ENCODE measurements at places on chromosomes 1 and 21. TPM values are rescaled to one million over a fixed set of nuclear protein-coding genes. Genes with fewer than 3 reads are reported as not detected.

The HPCAL4 gene
- 0.10 TPM for polyA plus RNA-seq

GRCh38 chr21:39047046-39047445 is 136.2 kb downstream of the PSMG1 start:
- no peak overlapping the region for H3K27ac ChIP-seq
- no peak overlapping the region for H3K4me3 ChIP-seq
- peaks cover 3% of the 10 kb centered on the region for H3K4me1 ChIP-seq
- no peak for DNase-seq
- no peaks in the 10 kb centered on the region for H3K36me3 ChIP-seq

DNA sequence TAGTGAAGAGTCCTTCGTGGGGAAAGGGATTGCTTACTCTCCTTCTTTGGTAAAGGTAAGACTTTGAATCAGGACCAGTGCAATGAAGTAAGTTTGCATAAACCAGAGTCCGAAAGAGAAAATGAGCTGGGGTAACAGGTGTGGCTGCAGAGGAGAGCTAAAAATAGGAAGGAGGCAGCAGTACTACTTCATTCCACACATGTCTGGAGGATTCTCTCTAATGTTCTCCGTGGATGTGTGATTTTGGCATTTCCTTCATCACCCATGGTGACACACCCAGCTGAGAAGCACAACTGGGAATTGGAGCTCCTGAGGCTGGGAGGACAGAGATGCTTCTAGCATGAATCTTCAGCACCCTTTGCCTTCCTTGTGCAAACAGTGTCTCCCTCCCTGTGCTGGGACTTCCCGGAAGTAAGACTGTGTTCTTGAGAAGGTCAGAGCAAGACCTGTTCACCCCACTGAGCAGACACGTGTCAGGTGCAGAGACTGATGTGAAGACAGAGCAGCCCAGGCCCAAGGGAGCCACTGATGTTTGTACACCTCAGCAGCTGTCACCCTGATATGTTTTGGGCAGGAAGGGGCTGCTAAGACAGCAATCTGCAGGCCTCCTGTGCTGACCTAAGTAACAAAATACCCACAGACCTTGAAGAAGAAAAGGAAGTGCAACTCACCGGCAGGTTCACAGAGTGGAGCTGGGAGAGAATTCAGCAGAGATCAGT is 13.3 kb downstream of the FCRL1 start:
- no peaks in the 10 kb centered on the region for H3K27me3 ChIP-seq
- no peak overlapping the region for H3K4me3 ChIP-seq
- no peaks in the 10 kb centered on the region for H3K4me1 ChIP-seq

The CASZ1 gene
- polyA plus RNA-seq = 13.5 TPM

Data from small intestine (tissue), 16 donors.